ENCODE measurements at places on chromosomes 12 and 14.

DNA sequence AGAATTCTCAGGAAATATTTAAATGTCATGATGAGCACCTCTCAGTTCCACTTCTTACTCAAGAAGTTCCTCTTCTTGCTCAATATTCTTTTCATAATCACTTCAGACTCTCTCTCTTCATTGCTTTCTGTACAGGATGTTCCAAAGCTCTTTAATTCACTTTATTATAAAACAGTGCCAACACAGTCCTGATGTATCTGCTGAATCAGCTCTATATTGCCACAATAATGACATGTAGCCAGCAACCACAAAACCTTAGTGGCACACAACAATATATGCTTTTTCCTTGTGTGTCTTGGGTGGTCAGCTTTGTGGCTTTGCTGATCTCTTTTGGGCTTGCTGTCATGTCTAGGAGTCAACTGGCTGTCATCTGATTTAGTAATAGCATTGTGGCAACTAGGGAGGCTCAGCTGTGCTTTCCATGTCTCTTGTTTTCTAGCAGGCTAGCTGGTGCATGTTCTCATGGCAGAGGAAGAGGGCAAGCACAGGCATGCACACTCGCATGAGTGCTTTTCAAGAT, 52.8 kb upstream of the SLC2A13 start:
- DNase-seq, result no peak

DNA sequence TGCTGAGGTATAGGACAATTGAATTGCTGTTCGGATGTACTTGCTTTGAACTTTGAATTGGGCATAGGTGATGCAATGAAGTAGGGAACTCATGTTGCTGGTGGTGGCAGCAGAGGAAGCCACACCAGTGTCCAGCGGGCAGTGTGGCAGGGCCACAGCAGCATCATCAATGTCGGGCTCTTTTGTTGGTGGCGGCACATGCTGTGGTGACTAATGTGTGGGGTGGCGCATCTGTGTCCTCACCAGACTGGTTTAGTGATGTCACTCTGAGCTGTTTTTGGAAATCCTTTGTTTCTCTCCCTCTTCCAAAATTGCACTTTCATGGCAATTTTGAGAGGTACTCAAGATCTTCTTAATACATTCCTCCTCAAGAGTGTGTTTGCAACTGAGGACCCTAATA, 187.6 kb downstream of the ETNK1 start:
- no peak for DNase-seq

DNA sequence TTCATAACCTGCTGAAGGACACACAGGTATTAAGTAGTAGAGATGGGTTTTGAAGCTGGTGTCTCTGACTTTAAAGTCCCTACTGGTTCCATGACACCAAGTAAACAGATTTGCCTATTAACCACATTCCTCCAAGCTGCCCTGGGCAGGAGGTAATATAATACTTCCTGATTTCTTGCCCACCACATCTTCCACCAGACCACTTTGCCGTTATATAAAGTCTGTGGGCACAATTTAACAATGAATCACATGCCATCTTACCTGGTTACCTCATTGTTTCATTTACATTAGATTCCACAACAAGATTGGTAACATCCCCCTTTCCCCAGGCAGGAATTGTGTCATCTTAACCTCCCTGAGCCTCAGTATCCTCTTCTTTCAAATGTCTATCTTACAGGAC, 900 bp upstream of the LRRC23 start:
- DNase-seq, result no peak

- DNase-seq, result no peak
These were observed 118.0 kb downstream of the KICS2 start for GRCh38 chr12:64103825-64104740.

DNA sequence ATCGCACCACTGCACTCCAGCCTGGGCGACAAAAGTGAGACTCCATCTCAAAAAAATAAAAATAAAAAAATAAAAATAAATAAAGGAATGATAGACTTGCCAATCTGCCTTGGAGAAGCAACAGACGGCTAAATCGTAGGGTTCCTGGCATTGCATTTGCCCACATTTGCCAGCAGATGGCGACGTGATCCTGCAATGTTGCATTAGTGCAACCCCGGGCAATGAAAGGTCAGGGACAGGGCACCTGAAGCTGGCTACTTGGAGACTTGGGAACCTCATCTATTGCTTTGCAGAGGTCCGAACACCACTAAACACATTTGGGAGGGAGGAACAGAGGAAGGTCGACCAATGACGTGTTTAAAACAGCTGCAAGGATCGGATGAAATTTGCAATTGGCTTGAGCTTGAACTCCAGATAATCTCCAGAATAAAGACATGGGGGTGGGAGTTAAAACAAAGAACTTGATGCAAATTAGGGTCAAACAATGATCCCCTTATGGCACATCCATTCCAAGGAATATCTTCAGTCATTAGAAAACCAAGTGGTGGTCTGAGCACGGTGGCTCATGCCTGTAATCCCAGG, 34.6 kb downstream of the SPRING1 start:
- peak; percentile 45 for DNase-seq

GRCh38 chr14:57008534-57008933, 198.3 kb upstream of the OTX2 start:
- no peak for DNase-seq

GRCh38 chr14:61171727-61172126, 109.4 kb downstream of the TMEM30B start:
- no peak for DNase-seq

DNA sequence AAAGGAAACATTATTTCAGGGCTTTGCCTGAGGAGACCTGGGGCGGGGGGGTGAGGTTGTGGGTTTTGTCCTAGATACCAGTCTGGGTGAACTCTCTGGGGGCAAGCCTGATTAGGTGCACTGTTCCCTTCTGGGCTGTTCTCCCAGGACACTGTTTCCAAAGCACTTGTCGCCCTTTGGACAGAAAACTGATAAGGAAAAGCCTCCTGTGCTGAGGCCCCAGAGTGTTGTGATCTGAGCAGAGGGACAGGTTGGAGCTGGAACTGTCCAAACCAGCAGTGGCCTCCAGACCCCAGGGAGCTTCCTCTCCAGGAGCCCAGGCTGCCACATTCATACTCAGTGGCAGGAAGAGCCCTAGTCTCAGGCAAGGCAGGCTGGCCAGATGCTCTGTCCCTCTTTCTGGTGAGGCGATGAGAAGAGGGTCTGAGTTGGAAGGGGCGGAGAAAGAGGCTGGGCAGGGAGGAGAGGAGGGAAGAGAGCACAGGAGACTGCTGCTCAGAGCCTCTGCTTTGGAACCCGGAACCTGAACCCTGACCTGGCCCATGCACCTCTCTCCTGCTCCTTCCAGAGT, 1.9 kb downstream of the GALNT16 start:
- no peak for DNase-seq

DNA sequence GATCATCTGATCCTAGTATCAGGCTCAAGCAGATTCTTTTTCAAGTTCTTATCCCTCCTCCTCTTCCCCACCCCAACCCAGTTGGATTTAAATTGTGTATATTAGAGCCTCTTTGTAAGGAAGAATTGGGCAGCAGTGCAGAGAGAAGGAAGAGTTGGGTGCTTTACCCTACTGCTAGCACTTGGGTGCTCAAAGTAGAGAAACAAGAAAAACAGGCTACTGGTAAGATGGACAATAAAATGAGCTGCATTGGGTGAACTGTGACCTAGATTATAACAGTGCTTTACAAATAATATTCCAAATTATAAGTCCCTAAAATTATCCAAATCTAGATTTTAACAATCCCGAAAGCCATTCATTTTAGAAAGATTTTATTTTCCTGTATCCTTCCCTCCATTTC, 363.4 kb upstream of the GARIN6 start:
- DNase-seq, result no peak

- no peak for DNase-seq
These were observed 1.7 kb upstream of the HOXC4 start for GRCh38 chr12:54051874-54052437.

DNA sequence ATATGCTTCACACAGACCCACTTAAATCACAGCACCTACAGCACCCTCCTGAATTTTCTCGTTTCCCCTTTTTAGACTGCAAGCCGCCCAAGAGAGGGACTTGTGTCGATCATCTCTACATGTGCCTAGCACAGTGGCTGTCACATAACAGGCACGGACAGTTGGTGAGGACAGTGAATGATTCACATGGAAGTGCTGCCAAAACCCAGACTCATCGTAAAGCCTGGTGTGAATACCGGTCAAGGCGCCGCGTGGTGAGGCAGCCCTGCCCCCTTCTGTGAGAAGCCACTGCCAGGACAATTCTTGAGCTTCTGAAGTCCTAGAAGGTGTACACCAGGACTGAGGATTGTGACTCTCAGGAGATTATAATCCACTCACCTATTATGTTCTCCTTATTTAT, 44.3 kb downstream of the ATG2B start:
- DNase-seq, result no peak

DNA sequence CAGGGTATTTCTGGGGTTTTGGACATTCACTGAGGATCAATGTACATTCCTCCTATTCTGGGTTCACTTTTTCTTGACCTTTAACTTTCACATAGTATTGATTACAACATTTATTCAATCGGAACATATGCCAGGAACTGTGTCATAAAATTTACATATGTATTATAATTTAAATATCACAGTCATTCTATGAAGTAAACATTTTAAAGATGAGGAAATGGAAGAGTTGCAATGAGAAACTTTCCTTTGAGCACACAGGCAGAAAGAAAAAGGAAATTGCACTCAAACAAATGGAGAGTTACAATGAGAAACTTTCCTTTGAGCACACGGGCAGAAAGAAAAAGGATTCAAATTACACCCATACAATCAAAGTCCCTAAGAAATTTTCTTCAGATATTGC, 3.1 kb downstream of the MUCL1 start:
- no peak for DNase-seq

DNA sequence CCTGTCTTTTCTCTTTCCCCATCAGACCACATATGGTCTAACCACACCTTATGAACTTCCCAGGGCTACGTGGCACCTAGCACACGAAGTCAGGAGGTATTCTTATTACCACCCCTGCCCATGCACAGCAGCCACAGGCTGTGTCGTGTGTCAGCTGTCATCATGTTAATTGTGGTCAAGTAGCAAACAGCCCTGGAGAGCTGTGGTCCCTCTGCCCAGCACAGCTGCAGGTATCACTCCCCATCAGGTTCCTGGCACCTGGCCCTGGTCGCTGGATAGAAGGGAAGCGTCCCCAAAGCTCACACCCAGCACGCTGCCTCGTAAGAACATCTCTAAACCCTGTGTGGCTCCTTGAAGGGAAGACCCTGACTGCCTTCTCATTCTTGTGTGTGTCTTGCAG, 45.4 kb downstream of the CLMN start:
- DNase-seq, result no peak

- DNase-seq, result peak; percentile 35
These were observed 818 bp upstream of the SUOX start for GRCh38 chr12:55996201-55996714.

GRCh38 chr12:6215932-6216494, 15.8 kb downstream of the CD9 start:
- no peak for DNase-seq

DNA sequence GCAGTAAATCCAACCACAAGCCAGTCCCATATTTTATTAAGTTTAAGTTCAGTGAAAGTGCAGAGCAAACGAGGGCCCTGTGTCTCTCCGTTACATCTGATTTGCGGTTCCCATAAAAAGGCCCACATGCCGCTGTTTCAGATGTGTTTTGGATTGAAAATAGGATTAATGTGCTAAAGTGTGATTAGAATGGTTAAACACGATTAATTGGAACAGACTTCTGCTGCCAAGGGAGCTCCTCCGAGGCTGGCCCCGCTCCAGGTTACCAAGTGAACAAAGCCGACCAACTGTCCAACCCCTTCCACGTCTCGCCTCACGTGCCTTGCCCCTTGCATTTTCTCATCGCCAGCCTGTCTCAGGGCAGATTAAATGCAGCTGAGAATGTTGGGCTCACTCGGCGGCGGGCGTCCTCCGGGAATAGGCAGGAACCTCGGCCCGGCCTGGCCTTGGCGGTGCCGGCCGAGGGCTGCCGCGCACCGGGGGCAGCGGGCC, 166.5 kb upstream of the GSC start:
- no peak for DNase-seq

DNA sequence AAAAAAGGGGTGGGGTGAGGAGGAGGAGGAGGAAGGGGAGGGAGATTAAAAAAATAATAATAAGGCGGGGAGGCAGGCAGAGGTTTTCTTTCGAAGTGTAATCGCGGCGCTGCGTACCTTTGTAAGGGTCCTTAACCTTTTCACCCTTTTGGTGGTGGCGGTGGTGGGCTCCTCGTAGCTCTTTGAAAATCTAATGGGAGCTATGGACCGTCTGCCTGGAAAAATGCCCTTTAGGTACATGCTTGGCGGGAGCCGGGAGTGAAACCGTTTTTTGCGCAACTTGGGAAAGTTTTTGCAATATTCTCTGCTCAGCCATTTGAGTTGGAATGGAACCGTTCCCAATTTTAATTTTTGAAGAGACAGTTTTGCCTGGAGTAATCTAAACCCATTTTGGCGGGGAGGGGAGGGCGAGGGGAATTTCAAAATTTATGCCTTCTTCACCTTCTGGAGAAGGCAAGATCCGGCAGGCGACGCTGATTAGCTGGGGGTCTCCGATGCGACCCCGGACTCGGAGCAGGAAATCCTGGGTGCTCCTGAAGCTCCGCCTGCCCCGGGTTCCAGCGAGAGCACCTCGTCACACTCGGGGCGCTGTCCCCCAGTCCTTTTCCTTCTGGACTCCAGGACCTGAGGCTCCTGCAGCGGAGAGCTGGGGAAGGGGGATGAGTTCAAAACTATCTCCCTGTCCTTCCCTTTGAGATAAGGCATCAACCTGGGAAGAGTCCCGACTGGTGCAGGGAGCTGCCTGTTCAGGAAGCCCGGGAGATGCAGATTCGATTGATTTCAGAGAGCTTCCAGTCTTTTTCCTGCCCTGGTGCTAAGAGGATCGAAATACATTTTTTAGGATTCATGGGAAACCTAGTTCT, 74.6 kb upstream of the TBX5 start:
- no peak for DNase-seq

- DNase-seq, result no peak
These were observed 406.4 kb downstream of the CCER1 start for GRCh38 chr12:90548595-90548994.

DNA sequence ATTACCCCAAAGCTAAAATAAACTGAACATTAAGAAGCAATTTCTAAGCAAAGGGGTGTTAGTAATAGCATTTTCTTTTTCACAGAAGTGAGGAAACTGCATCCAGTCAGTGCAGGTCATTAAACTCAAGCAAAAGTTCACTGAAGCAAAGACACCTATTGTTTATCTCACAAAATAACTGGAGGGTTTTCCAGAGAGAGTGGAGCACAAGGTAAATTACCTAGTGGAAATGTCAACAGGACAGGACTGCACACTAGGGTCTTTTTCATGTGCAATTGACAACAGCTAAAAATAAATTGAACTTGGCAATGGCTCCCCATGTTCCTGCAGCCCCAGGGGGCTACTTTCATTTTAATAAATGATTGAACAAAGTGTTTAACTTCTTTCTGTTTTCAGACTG, 742.0 kb downstream of the GALC start:
- no peak for DNase-seq

DNA sequence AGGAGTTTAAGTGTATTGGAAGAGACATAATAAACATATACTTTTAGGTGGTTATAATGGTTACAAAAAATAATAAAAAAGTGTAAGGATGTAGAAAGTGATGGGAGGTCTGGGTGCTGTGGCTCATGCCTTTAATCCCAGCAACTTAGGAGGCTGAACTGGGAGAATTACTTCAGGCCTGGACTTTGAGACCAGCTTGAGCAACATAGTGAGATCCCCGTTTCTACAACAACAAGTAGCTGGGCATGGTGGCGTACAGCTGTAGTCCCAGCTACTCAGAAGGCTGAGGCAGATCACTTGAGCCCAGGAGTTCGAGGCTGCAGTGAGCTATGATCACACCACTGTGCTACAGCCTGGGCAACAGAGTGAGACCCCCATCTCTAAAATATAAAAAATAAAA, 19.0 kb downstream of the NUBPL start:
- DNase-seq, result no peak

GRCh38 chr12:49304161-49304560, 9.2 kb downstream of the PRPH start:
- no peak for DNase-seq

GRCh38 chr12:70876952-70877351, 43.6 kb downstream of the PTPRR start:
- DNase-seq, result no peak

All from stimulated activated CD8-positive, alpha-beta memory T cell treated with anti-CD3 and anti-CD28 coated beads, Interleukin-2, amount 100 ng/mL, for 1 hour (primary cell).